Stimulated activated CD8-positive, alpha-beta memory T cell treated with anti-CD3 and anti-CD28 coated beads, Interleukin-7, amount 100 ng/mL, for 1 hour (primary cell): ENCODE measurements at places on chromosomes 13 and 19.

DNA sequence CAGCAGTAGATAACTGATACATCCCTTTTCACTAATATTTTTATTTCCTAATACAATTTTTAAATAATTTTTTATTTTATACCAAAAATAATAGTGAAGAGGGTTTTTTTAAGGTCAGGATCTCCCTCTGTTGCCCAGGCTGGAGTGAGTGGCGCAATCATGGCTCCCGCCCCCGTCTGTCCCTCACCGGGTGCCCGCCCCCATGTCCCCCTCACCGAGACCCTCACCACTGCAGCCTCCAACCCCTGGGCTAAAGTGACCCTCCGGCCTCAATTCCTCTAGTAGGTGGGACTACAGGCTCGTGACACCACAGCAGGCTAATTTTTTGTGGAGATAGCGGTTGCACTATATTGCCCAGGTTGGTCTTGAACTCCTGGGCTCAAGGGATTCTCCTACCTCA, 17.8 kb upstream of the ZNF846 start:
- no peak for DNase-seq

DNA sequence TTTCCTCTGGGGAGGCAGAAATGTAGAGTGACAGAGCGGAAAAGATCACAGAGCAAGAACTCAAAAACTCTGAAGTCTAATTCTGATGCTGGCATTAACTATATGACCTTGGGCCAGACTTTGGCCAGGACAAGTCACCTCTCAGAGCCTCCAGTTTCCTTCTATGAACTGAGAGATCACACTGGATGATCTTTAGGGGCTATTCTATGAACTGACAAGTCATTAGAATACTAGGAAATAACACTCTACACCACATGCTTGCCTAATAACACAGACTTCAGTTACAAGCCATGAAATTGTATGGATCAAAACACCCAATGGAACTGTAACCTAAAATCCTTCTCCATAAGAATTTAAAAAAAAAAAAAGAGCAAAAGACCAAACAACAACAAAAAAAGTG, 16.9 kb downstream of the SLC25A30 start:
- no peak for DNase-seq

DNA sequence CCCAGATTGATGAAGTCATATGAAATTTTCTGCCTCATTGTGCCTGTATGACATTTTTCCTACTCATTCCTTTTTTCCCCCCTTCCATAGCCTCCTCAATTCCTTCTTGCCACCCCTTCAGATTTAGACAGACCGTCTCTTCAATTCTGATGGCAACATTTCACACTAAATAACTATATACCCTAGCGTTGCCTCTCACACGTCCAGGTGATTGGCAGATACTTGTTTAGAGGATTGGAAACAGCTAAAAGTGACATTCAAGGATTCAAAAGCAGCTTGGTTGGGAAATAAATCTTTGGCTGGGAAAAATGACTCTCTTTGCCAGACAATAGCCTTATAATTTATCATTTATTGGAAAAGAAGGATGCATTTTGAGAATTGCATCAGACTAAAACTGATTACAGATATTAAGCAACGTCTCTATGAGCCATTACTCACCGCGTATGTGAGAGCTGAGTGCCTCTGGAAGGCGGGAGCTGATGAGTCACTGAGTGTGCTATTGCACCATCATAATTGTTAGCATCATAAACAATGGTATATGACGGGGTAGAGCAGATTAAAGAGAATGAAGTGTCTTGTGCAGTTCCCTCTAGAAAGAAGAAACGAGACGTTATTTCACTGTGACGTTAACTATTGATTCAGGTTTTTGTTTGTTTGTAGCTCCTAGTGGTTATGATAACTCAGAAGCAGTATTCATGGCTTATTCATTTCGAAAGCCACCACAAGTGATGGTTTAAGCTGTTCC, 61.1 kb upstream of the FAM216B start:
- no peak for DNase-seq

GRCh38 chr19:47020992-47021496, 1.4 kb downstream of the NPAS1 start:
- DNase-seq = no peak

GRCh38 chr13:94419304-94419924, 60.1 kb downstream of the DCT start:
- no peak for DNase-seq

DNA sequence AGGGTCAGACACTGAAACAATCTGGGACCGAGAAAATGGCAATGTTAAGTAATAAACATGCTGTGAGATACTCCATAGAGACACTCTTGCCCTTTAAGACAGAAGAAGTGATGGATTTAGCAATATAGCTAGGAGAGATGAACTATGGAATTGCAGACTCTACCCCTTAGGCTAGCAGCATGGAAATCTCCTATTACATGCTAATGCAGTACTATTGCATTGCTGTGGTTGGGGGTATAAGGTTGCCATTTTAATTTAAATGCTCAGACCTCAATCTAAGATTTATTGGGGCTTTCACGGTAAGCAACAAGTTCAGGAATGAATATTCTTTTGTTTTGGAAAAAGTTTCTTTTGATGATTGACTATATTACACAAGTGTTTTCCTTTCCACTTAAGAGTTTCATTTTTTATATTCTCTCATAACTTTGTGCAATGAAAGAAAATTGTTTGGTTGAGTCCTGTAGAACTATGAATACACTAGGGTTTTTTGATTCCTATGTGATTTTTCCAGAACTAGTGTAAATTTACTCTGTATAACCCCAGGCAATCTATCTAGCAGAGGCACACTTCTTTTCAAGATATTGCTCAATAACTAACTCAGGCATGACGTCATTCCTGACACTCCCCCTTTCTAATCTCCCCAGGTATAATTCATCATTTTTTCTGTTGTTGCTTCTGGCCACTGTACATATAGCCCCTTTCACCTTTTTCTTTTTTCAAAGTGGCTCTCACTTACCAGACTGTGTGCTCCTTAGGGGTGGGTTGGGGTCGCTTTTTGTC, 394.7 kb upstream of the KLF12 start:
- DNase-seq = no peak

- DNase-seq = no peak
Observed at GRCh38 chr13:49502954-49503353, 7.2 kb downstream of the PHF11 start.

- DNase-seq = no peak
Observed at GRCh38 chr13:40813667-40814454, 24.4 kb downstream of the SLC25A15 start.
